ENCODE measurements at places on chromosomes 3 and 15.

DNA sequence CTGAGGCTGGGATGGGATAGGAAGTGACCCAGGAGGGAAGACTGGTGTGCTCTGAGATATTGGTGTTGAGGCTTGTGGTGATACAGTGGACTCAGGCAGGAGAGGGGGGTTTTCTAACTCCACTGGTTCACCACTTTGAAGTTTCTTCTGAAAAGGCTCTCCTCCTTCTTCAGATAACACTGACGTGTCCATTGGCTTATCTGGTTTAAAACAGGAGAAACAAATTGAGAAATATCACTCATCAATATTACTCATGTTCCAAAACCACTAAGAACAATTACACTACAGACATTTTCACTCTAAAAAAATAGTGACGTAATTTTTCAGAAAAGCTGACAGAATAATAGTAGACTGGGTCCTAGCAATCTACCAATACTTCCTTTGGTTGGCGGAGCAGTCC is 23.1 kb downstream of the TP53BP1 start:
- no peak for DNase-seq

- DNase-seq = no peak
Observed at GRCh38 chr3:188832961-188833721, 338.6 kb upstream of the TPRG1 start.

GRCh38 chr3:116034086-116034485 is 410.8 kb downstream of the GAP43 start:
- DNase-seq = no peak

GRCh38 chr3:71389911-71390573 is 193.5 kb downstream of the FOXP1 start:
- DNase-seq = no peak

DNA sequence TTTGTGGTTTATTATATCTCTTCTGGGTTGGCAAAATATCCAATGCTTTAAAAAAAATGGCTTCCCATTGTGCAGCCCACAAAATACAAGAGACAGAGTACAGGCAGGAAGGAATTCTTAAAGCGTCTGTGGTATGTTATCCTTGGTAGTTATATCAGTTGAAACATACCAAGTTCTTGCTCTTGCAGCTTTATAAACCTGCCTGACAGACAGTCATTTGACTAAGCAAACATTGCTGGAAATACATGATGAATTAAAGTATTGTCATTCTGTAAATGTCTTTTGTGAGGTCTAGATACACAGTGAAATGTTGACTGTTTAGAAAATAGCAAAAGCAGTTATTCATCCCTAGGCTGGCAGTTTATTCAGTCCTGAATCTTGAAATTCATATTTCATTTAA is 44.8 kb upstream of the MAP3K13 start:
- no peak for DNase-seq

DNA sequence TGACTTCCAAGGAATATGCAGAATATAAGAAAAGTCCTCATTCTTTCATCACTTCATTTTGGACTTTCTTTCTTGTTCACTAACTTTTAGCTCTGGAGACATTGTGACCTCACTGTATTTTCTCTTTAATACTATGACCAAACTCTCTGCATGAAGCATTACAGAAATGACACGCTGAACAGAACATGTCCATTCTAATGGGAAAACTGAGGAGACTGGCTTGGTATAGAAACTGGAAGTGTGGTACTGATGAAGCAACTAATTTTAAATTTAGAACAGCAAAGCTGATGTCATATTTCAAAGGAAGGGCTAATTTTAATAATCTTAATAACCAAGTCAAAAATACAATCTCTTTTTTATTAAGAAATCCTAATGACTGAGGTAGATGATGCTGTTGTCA is 4.7 kb downstream of the DPH3 start:
- DNase-seq = no peak

DNA sequence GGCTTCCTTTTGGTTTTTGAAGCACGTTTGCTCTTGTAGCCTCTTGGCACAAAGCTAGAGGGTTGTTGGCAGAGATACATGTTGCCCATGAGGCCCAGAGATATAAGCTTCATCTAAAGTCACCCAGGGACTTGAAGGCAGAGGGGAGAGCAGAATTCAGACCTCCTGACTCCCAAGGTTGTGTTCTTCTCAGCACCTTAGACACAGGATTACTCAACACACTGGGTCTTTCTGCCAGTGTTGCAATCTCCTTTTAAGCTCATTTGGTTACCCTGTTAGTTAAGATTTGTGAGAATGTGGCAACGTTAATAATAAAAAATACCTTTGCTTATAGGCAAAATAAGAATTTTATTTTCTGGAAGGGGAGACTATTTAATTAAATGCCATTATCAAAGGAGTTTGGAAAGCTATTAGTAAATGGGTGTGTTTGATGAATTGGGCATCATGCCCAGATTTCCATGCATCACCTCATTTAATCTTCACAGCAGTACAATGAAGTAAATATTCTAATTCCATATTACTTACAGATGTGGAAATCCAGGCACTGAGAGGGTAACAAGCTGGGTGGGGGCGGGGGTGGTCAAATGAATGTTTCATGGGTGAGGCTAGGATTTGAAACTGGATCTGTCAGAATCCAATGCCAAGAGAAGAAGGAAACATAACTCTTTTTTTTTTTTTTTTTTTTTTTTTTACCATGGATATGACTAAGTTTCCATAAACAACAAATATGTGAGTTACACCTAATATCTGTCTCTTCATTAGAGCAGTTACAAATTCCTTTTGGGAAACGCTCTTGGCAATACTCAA is 183.3 kb downstream of the NR1D2 start:
- no peak for DNase-seq

GRCh38 chr3:63900010-63900409 is 12.2 kb downstream of the SCAANT1 start:
- DNase-seq = no peak

DNA sequence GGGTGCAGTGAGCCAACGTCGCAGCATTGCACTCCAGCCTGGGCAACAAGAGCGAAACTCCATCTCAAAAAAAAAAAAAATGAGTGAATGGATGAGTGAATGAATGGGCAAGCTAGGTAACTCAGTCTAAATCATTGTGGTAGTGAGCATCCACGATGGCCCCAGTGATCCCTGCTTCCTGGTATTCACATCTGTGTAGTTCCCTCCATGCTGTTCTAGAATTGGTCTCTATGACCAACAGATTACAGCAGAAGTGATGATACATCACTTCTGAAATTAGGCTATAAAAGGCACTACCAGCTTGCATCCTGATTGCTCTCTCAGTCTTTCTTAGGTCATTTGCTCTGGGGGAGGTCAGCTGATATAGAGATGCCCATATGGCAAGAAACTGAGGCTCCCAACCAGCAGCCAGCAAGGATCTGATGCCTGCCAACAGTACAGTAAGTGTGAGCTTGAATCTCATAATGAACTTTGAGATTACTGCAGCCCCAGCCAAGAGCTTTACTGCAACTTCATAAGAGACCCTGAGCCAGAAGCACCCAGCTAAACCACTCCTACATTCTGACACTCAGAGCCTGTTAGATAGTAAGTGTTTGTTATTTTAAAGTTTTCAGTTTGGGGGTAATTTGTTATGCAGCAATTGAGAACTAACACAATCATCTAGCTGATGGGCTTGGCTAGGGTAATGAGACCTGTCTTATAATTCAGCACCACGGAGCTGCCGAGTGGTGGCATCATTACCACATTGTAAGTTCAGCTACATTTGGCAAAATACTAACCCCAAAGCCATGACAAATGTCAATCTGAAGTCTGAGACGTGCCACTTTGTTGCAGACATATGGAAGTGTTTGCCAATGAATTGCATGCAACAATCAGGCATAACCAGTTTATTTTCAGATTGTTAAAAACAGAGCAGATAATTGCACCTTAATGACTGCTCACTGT is 53.0 kb downstream of the KLHL6 start:
- no peak for DNase-seq
